Left hindlimb (tissue), 1 donor: ENCODE measurements at places on chromosomes 4 and X.

DNA sequence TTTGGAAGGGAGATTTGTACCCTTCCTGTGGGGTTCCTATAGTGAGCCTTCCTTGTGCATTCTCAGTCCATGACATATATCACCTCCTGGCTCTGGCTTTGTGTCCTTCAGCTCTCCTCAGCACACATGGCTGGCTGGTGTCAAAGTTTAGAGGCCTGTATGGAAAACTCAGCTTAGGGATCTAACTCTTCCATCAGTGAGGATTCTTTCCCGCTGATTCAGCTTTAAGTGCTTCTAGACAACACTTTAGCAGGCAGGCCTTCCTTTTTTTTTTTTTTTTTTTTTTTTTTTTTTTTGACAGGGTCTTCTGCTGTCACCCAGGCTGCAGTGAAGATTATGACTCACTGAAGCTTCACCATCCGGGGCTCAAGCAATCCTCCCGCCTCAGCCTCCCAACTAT lies 84.2 kb downstream of the NPNT start:
- no peak for DNase-seq

GRCh38 chr4:68617003-68617698 lies 41.0 kb upstream of the UGT2B17 start:
- no peak for DNase-seq

GRCh38 chr4:180589575-180589974 lies 1653.6 kb upstream of the TENM3 start:
- DNase-seq, result no peak

DNA sequence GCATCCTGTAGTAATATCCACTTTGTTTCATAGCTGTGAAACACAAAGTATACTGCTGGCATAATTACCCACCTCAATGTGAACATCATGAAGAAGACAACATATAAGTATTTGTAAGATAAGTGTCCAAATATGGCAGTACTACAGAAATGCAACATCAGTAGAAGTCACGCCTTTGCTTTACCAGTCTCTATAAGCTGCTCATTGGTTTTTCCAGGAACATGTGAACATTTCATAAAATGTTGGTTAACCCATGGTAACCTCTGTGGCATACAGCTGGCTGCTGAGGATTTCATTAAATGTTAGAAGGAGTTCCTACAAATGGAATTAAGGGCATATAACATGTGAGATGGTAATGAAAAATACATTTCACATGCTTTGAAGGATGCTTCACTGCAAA lies 77.6 kb downstream of the PPP3CA start:
- DNase-seq, result no peak

- no peak for DNase-seq
Measured at GRCh38 chrX:1306909-1307625, 29.5 kb upstream of the IL3RA start.

DNA sequence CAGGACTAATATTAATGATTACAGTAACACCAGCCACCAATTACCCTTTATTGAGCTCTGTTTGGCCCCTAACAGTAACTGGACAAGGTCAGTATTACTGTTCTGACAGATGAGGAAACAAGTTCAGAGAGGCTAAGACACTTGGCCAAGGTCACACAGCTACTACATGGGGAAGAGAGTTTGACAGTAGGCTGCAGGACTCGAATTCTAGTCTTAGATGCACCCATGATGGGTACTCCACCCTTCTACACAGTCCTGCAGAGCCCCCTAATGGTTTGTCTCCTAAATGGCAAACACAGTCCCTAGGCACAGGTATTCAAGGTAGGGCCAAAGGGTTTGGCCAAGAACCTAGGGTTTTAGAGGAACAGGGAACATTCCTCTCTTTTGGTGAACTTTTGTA lies 93.9 kb downstream of the NSUN7 start:
- no peak for DNase-seq

DNA sequence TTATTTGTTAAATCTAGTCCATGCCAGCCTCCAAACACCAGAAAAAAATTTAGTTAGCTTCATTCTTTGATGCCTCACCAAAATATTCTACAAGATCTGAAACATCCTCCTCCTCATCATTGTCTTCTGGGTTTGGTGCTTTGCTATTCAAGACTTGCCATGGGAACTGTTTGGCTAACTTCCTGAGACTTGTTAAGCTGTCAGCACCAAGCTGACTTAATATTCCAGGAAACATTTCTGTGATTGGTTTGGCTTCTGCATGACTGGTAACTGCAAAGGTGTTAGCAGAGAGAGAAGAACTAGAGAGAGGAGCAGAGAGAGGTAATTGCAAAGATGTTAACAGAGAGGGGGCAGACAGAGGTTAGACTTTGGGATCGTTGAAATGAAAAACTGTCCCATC lies 101.3 kb downstream of the PALLD start:
- DNase-seq, result no peak

DNA sequence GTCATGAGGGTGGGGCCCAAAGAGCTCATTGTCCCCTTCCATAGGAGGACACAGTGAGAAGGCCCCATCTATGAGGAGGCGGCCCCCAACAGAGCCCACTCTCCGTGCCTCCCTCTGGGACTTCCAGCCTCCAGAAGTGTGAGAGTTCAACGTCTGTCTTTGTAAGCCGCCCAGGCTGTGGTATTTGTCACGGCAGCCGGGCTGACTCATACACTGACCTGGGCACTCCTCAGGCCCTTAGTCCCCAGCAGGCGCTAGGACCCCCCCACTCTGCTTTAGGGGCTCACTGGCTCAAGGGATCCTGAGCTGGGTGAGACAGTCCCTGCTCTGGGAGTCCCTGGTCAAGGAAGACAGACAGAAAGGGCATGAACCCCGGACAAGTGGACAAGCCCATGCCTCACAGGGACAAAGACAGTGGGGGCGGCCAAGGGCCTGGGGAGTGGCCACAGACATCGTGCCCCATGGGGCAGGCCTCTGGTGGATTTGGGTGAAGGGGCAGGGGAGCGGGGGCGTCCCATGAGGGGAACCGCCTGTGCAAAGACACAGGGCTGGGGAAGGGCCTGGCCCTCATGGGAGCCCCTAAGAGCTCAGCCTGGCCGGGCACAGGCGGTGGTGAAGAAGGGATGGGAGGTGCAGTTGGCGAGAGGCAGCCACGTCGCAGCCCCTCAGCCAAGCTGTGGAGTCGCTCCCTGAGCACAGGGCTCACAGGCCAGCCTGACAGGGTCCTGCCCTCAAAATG lies 21.5 kb downstream of the ABLIM2 start:
- no peak for DNase-seq

DNA sequence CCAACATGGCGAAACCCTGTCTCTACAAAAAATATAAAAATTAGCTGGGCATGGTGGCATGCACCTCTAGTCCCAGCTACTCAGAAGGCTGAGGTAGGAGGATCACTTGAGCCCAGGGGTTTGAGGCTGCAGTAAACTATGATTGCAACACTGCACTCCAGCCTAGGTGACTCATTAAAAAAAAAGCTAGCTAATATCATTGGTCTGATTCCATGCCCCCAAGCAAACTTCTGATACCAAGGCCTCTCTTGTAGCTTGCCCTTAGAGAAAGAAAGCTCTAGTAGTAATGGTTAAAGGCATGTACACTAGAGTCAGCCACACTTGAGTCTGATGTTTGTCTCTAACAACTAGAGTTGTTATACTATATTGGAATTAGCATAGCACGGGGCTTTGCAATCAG lies 32.6 kb upstream of the PHF8 start:
- DNase-seq, result no peak

- DNase-seq, result no peak
Measured at GRCh38 chr4:78005086-78005485, 52.0 kb upstream of the FRAS1 start.

GRCh38 chr4:5416637-5417036 lies 291.7 kb downstream of the EVC2 start:
- DNase-seq, result no peak

DNA sequence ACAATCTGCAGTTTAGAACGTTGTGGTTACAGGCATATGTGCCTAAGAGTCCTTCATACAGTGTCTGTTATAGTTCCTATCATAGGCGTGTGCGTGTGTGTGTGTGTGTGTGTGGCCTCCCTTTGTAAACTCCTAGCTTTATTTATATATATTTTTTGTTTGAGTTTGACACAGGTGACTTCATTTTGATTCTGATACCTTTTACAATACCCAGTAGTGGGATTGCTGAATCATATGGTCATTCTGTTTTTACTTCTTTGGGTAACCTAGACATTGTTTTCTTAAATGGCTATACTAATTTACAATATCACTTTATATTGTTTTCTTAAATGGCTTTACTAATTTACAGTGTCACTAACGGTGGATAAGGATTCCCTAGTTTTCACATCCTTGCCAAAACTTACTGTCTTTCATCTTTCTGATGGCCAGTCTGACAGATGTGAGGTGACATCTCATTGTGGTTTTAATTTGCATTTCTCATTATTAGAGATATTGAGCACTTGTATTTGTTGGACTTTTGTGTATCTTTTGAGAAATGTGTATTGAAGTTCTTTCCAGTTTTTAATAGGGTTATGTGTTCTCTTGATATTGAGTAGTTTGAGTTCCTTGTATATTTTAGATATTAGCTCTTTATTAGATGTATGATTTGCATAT lies 211.1 kb upstream of the NUDT6 start:
- no peak for DNase-seq

DNA sequence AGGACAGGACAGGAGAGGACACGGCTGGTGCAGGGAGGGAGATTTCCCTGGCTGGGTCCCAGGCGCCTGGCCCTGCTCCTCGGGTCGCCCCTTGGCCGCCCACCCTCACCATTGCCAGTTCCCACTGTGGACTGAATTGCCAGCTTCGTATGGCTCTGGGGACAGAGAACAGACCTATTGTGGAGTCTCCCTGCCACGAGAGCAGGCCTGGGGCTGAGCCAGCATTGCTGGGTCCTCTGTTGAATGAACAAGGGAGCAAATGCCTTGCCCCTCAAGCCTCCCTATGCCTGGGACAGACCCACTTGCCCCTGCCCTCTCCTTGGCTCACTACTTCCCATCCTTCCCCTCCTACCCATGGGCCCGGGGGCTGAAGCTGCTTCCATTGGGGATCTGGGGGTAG lies 4.3 kb downstream of the PLXNA3 start:
- DNase-seq, result no peak
